ENCODE measurements at places on chromosomes 7 and 10.

DNA sequence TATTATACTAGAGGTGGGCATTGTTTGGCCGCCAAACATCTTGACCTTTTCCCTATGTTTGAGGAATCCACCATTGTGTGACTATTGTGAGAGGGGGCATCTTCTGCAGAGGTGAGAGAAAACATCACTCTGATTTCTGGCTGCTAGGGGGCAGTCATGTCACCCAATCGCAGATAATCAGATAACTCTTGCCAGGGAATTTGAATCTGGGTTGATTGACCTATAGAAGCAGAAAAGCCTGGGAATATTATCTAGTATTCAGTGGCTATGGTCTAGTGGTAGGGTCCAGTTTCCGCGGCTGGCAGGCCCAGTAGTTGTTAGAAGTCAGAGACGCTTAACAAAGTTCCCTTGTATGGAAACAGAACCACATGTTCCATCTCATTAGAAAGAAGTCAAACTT lies 808.5 kb downstream of the PHTF2 start:
- DNase-seq, result no peak

DNA sequence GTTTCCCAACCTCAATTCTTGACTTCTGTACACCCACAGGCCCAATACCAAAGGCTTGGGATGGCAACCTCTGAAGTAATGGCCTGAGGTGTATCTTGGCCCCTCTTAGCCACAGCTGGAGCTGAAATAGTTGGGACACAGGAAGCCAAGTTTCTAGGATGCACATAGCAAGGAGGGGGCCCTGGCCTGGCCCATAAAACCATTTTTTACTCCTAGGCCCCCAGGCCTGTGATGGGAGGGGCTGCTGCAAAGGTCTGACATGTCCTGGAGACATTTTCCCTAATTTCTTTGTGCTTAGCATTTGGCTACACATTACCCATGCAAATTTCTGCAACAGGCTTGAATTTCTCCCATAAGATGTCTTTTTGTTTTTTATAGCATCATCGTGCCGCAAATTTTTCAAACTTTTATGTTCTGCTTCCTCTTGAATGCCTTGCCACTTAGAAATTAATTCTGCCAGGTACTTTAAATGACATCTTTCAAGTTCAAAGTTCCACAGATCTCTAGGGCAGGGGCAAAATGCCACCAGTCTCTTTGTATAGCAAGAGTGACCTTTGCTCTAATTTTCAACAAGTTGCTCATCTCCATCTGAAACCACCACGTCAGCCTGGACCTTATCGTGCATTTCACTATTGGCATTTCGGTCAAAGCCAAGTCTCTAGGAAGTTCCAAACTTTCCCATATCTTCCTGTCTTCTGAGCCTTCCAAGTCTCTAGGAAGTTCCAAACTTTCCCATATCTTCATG lies 490.8 kb downstream of the IPMK start:
- DNase-seq, result no peak

GRCh38 chr10:33484787-33485186 lies 150.3 kb upstream of the NRP1 start:
- no peak for DNase-seq

DNA sequence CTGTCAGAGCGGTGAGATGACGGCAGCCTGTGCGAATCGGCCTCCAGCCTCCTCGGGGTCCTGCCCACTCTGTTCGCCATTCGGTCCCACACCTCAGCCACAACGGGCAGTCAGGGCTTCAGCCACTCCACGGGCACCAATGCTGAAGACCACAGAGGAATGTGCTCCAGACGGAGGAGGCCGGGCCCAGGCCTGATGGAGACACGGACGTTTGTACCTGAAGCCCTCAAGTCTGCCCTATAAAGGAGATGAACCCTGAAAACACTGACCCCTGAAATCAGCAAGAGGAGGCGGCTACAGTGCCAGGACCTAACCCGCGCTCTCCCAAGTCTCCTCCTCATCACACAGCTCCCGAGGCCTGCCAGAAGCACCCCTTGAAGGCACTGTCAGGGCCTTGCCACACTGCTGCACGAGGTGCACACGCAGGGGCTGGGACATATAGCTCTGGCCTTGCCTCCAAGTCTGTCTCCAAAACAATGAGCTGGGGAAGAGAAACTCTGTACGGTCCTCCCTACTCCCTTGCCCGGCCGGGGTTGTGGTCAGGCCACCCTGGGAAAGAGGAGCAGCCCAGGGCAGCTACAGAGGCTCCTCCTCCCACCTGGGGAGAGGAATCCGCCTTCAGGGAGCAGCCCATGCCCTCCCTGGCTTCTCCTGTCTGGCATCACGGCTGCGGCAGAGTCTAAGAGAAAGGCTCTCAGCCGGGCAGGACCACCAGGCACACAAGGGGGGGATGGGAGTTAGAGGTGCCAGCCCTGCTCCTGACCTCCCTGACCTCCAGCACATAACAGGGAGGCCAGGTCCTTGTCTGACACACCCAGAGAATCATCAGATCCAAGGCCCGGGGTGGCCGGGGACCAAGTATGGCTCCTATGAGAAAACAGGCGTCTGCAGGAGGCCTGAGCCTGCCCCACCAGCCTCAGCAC lies 310.1 kb downstream of the PTPRN2 start:
- no peak for DNase-seq

DNA sequence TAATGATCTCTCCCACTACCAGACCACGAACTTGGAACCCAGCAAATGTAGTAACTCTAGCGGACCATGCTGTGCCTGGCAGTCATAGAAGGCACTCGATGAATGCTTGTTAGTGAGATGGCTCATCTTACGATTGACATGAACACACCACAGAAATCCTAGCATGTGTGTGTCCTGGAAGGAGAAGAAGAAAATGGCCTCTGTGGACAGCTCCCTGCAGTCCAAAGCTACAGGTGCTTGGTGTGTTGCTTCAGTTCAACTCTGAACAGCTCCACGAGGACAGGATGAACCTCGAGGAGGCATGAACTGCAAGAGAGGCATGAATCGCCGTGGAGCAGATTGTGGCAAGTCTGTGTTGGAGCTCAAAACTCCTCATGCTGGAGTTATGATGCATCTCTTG lies 93.5 kb downstream of the KLF6 start:
- DNase-seq, result no peak

DNA sequence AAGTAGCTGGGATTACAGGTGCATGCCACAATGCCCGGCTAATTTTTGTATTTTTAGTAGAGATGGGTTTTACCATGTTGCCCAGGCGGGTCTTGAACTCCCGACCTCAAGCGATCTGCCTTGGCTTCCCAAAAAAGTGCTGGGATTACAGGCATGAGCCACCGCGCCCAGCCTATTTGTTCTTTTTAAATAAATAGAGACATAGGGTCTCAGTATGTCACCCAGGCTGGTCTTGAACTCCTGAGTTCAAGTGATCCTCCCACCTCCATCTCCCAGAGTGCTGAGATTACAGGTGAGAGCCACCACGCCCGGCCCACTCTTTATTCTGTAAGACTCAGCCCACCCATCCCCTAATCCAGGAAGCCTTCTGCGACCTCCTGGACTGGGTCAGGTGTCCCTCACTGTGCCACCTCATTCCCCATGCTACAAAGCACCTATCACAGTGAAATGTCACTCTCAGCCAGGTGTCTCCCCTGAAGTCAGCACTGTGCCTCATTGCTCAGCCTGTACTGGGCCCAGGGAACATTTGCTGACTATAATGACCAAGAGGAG lies 2.8 kb downstream of the TMEM120A start:
- no peak for DNase-seq

DNA sequence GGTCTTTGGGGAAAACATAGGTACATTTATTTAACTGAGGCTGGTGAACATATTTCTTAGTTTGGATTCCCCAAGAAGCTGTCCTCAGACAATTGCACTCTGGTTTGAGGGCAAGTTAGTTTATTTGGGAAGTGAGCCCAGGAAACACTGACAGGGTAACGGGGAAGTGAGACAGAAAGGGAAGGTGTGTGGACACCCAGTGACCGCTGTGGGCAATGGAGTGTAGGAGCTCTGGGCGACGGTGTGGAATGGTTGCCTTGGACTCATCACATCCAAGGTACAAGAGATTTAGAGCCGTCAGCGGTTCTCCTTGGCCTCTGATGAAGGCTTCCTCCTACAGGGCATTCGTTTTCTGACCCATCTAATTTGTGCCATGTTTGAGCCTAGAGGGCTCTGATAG lies 7.1 kb downstream of the MRC1 start:
- DNase-seq, result no peak

- DNase-seq, result no peak
Observed at GRCh38 chr10:126314863-126315493, 73.3 kb downstream of the ADAM12 start.

GRCh38 chr7:28941633-28942032 lies 16.5 kb downstream of the TRIL start:
- DNase-seq, result no peak

DNA sequence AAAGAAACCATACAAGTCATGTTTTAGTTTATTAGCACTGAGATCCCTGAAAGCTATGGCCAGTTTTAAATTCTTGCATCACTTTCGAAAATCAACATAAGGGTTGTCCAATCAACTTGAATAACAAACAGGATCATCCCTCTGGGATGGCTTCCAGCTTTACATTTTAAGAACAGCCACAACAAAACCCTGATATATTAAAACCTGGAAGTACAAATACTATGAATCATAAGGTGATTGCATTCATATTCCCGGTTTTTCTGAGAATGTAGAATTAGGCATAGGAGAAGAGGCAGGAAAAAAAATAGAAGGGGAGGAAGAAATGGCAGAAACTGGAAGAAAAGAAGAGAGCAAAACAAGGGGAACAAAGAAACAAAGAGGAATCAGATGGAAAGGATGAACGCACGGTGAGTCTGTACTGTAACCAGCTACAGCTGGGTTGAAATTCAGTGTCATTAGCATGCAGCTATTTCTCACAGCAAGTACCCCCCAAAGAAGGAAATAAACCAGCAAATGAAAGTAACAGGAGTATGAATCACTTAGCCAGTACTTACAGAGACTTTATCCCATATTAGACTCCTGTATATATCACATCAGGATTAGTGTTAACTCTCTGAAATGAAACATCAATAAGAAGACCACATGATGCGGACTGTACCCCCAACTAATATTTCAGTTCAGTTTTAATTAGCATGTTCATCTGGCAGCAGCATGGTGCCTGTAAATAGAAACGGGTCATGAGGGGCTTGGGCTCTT lies 301.3 kb downstream of the RNLS start:
- no peak for DNase-seq

GRCh38 chr10:100359030-100359432 lies 12.0 kb downstream of the SCD start:
- no peak for DNase-seq

- DNase-seq, result no peak
Observed at GRCh38 chr10:47088656-47089354, 177.6 kb downstream of the PTPN20 start.

- no peak for DNase-seq
Observed at GRCh38 chr7:66720561-66720960, 20.0 kb upstream of the RABGEF1 start.

DNA sequence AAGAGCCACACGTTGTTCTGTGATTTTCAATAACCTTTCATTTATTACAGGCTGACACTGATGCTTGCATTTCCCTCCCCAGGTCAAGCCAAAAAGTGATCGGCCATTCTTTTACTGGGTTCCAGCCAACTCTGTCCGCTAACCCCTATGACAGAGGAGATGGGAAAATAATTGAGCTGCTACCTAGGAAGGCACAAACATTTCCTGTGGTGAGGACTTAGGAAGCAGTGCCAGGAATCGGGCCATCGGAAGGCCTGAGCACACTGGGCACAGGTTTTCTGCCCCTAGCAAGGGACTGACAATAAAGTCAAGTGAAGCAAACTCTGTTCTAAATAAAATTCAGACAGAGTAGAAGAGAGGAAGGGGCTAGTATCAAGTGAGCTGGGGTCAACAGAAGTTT lies 313.0 kb upstream of the AOAH start:
- no peak for DNase-seq

GRCh38 chr10:72020914-72021809 lies 57.0 kb downstream of the CHST3 start:
- no peak for DNase-seq

DNA sequence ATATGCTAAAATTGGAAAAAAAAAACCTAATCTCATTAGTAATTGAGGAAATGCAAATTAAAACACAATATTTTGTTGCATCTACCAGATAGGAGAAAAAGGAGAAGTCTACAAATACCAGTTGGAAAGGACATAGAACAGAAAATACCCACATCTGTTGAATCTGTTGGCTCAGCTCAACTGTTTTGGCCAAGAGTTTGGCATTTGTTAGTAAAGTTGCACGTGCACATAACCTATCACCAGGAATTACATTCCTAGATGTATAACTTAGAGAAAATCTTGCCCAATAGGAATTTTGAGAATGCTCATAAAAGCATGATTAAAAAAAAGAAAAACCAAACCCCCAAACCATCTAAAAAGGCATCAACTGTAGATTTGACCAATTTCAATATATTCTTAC lies 282.1 kb upstream of the BMPER start:
- no peak for DNase-seq

DNA sequence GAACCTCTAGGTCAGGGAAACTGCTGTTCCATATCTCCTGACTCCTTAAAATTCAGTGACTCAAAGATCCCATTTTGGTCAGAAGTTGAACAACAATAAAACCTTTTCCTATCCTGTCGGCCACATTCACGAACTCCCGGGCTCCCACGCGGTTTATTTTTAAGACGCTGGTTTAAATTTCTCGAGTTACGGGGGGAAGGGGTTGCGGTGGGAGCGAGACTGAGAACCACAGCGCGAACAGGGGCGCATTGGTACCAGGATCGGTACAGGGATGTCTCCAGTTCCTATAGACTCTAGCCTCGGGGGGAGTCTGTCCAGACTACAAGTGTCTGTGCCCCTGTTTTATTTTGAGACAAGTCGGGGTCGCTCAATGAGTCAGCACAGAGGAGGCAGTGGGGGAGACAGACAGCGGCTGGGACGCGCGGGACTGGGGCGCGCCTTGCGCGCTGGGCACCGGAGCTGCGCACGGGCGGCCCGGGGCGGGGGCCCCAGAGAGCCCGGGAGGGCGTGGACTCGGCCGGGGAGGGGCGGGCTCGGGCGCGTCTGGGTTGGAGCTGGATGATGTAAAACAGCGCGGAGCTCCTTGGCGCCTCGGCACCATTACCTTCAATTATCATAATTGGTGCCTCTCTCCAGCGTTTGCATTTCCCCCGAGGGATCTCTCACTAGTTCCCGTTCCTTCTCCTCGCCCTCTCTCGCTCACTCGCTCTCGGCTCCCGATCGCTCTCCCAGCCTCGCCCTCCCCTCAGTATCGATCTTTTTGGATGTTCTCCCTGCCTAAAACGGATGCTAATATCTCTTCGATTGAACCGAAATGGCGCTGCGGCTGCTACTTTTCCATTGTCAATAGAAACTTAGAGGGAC lies 8.7 kb upstream of the BAMBI start:
- no peak for DNase-seq

DNA sequence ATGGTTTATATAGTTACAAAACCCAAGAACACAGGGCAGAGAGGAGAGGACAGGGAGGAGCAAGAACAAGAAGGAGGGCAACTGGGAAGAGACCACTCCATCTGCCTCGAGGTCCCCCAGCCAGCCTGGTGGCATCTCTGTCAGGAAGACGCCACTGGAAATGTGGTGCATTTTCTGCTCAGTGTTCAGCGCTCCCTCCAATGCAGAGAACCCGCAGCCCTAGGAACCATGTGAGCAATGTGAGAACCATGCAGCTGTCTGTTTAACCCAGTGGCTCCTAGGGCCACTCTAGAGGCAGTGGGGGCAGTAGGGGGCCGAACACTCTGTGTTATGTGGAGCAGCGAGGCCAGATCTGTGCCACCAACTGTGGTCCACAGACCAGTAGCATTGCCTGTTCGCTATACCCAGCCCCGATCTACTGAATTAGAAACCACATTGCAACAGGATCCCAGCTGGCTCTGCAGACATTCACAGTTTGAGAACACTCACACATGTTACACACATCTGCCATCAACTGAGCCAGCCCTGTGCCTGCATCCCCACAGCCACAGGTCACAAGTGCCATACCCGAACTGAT lies 110.2 kb downstream of the CPXM2 start:
- DNase-seq, result no peak
